ENCODE measurements at places on chromosomes 16 and 17.

GRCh38 chr16:89960966-89961365 lies 12.4 kb downstream of the DEF8 start:
- no peak for DNase-seq

- no peak for DNase-seq
Observed at GRCh38 chr17:75262112-75262606, 480 bp downstream of the MRPS7 start.

- no peak for DNase-seq
Observed at GRCh38 chr16:56255904-56256303, 64.6 kb downstream of the GNAO1 start.

DNA sequence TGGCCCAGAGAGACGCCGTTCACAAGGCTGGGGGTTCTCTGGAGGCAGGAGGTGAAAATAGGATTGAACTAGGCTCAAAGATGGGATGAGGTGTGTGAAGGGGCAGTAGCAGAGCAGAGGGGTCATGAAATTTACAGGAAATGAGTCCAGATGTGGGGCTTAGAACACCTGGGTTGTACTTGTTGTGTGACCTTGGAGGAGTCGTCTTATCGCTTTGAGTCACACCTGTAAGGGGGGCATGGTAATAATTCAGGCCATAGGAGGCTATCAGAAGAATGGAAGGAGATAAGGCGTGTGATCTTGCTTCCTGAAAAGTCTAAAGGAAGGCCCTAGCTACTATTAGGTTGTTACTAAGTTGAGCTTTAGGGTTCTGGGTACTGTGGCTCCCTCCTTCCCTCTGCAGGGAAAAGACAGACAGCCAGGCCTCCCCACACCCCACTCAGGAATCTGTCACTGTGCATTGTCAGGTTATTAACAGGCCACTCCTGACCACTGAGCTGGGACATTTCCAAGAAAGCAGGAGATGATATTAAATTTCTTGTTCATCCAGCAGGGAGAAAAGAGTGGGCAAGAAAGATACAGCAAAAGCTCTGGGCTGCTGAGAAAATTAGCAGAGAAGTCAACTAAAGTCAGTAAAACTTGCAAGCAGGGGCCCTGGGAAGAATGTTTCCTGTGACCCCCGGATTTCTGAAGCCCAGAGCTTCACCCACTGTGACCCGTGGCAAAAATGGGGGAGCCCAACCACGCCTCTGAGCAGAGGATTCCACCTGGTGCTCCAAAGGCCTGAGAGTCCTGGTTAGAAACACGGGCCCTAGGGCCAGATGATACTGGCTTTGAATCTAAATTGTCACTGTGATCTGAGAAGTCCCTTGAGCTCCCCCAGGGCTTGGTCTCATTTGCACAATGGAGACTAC lies 6.0 kb upstream of the CDC42EP4 start:
- no peak for DNase-seq

- no peak for DNase-seq
Observed at GRCh38 chr17:41793784-41794539, 7.5 kb upstream of the JUP start.

DNA sequence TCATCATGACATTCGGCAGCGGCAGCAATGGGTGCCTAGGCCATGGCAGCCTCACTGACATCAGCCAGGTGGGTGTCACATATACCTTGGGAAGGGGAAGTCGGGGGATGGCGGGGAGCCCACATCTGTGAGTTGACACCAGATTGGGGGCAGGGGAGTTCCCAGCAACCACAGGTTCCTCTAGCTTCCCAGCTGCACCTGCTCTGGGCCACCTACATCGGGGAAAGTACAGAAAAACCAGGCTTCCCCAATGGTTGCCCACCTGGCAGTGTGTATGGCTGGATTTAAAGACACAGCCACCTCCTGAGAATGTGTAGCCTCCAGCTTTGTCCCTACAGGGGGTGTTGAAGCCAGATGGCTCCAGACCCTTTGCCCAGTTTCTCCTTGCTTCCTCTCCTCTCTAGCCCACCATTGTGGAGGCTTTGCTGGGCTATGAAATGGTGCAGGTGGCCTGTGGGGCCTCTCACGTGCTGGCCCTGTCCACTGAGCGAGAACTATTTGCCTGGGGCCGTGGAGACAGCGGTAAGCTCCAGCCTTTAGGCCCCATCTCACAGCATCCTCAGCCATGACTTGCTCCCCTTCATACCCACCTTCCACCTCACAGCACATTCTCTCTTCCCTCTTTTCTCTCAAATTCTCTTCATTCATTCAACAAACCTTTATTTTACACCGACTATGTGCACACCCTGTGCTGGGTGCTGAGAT lies 5.0 kb upstream of the TRAF4 start:
- peak; percentile 62 for DNase-seq

DNA sequence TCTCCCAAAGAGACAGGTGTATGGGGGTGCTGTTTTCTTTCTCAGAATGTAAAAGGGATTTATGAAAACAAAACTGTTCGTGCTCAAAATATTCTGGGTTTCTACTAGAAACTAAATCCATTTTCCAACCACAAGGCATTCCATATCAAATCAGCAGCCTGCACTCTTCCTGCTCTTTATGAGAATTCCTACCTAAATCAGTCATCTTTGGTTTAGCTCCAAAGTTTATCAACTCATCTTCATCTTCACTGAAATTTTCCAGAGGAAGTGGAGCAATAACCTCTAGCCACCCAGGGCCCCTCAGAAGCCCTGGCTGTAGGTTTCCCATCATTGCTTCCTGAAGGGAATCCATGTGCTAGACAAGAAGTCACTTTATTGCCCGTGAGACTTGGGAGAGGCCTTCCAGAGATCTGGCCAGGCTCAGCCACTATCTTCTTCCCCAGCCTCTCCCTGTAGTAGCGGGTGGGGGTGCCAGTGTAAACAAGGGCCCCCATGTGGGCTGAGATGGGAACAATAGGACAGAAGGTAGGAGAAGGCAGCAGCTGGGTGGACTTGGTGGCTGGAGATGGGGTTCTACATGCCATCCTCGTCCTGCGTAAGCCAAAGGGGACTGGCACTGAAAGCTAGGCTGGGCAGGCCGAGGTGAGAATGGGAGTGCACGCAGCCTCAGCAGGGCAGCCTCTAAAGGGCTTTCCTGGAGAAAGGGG lies 22.0 kb upstream of the ALDH3A1 start:
- DNase-seq, result no peak

DNA sequence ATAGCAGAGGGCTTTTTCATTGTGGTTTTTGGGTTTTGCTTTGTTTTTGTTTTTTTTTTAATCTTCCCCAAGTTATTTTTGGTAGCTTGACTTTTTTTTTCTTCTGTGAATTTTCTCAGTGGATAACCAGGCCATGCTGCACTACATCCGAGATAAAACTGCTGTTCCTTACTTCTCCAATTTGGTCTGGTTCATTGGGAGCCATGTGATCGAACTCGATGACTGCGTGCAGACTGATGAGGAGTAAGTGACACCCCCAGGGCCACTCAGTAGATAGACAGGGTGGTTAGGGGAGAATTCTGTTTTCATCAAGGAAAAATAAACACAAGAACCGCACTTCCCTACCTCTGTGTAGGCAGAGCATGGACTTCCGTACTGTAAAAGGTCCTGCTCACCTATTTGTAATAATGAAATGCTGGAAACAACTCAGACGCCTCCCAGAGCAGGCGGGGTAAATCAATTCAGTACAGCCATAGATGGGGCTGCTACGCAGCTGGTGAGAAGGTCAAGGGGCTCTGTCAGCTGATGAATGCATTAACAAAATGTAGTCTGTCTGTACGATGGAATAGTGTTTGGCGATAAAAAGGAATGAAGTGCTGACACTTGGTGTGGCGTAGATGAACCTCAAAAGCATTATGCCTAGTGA lies 28.6 kb downstream of the CLEC16A start:
- no peak for DNase-seq

DNA sequence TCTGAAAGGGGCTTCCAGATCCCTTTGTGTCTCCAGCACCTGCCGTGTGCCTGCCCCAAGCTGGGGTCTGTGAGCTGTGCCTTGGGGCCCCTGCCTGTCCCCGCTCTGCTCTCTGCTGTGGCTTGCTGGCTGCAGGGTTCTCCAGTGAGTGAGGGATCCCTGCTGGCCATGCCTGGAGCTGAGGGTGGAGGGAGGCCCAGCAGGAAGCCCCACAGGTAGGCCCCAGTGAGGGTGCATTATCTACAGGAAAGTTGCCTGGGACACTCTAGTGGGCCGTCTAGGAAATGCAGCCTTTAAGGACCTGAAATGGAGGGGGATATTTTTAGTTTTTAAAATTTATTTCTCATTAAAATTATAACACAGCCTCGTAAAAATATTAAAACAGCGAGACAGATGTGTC lies 50.9 kb downstream of the JPH3 start:
- DNase-seq, result no peak

DNA sequence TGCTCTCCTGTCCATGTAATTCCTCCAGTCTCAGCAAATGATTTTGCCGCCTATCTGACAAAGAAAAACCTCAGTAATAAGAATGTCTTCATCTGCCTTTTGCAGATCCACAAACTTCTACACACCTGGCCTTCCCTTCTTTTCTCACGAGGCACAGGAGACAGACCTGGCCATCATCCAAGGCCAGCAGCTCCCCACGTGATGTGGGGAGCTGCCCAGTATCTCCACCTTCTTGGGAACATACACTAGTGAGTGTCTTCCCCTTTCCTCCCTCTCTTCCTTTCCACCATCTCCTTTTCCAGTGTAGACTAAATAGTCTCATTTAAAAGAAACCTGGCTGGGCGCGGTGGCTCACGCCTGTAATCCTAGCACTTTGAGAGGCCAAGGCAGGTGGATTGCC lies 274.4 kb downstream of the CEP112 start:
- DNase-seq, result no peak

DNA sequence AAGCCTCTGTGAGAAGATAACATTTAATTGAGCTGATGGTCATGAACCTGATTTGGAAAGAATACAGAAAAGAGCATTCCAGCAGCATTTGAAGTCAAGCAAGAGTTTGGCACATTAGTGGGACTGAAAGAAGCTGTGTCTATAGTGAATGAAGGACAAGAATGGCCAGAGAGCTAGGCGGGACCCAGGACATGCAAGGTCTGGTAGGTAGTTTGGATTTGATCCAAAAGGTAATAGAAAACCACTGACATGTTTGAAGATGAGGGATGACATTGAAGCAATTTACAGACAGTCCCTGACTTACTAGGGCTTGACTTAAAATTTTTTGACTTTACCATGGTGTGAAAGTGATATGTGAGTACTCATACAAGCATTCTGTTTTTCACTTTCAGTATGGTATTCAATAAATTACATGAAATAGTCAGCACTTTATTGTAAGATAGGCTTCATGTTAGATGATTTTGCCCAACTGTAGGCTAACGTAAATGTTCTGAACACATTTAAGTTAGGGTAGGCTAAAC lies 7.6 kb downstream of the CYB5B start:
- DNase-seq, result no peak

- DNase-seq, result no peak
Observed at GRCh38 chr16:75377729-75378386, 55.4 kb downstream of the CFDP1 start.

DNA sequence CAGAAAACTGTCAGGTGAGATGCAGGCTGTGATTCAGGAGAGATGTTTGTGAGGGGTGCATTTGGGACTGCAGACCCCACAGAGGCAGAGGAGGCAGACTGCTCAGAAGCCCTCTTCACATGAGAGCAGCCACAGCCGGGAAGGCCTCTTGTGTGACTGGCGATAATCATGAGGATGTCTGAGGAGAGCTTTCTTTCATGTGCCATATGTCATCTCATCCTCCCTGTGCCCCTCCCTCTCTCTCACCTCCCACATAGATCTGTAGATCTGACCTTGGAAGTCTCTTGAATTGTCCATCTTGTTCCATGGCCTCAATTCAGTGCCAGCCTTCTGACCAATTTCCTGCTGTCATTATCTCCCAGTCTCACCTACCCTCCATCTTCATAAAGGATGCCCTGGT lies 50.5 kb downstream of the EPN2 start:
- no peak for DNase-seq

- no peak for DNase-seq
Observed at GRCh38 chr17:70763018-70763417, 593.7 kb downstream of the KCNJ2 start.

GRCh38 chr16:47492428-47493377 lies 31.6 kb downstream of the PHKB start:
- peak; percentile 32 for DNase-seq

GRCh38 chr16:85819771-85820170 lies 20.3 kb downstream of the COX4I1 start:
- no peak for DNase-seq

DNA sequence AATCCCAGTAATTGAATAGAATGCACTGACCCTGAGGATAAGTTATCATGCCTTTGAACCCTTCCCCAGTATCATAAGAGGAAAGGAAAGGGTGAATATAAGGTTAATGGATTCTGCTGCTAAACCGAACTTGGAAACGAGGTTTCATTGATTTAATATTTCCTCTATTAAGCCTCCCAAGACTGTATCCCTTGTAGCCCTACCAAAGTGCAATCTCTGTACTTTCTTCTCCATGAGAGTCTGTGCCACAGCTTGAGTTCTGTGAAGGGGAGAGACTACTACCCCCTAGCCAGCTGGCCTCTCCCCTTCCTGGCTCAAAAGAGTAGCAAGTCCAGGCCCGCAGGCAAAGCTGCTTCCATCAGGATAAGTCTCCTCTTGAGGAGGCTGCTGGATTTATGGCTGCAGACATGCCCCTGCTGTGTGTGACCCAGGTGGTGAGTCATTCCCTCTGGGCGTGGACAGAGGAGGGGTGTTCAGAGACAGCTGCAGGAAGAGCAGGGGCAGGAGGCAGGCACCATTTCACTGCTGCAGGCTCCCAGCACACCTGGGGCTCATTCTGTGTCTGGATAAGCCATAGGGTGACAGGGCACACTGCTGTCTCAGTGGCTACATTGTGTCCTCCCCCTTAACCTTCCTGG lies 58.4 kb downstream of the TOM1L2 start:
- no peak for DNase-seq

DNA sequence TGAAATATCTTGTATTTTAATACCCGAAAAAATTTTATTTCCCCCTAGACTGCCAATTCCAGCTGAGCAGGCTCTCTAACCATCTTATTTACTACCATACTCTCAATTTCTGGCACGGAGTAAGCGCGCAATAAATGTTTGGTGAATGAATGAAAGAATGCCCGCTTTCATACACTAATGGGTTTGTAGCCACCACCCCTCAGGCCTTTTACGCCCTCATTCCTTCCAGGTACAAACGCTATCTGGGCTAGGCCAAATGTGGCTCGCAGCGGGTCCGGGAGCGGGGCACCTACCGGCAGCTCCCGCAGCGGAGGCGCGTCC lies 536 bp upstream of the PLD2 start:
- no peak for DNase-seq

DNA sequence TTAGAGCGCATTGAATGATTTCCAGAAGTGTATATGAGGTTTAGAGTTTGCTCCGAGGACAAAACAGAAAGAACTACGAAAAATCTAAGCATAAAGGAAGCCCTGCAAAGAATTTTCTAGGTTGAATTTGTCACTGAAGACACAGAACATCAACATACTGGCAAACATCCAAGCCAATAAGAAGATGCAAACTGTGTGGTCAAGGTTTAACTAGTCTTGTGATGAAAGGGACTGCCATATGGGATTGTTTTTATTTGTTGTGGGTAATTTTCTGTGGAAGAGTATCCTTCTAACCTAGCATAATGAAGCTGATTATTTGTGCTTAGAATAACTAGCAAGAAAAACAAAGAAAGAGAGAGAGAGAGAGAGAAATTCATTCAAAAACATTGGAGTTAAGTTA lies 492.0 kb upstream of the ERCC4 start:
- DNase-seq, result no peak

- DNase-seq, result peak; percentile 30
Observed at GRCh38 chr17:41196068-41196467, 6.4 kb downstream of the KRTAP9-1 start.

- no peak for DNase-seq
Observed at GRCh38 chr16:67800338-67800926, 5.9 kb downstream of the RANBP10 start.

GRCh38 chr16:51429041-51429440 lies 278.0 kb upstream of the SALL1 start:
- no peak for DNase-seq

All from GM13977 (cell line).